HEK293T (cell line): ENCODE measurements at places on chromosomes 13 and 19.
A peak's percentile ranks its signal among the peaks of the same experiment; 100 is the strongest.

DNA sequence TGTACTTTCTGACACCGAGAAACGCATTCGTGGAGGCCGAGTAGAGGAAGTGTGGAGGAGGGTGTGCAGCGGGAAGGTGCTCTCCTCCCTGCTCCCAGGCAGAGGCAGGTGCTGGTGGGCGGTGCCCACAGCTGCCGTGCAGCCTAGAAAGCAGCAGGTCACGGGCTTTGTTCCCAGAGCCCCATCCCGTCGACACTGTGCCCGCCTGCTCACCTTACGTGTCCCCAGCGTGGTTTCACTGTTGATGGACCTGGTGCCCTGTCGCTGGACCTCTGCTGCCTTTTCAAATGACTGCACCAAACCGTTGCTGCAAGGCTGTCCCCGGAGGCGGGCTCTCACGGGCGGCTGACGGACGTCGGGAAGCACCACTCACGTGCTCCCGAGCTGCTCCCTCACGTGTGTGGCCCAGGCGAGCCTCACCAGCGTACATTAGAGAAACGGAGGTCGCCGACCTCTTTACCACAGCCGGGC, 20.8 kb downstream of the PLEKHJ1 start:
- DNase-seq: no peak

- no peak for DNase-seq
Measured at GRCh38 chr13:100503622-100504021, 85.0 kb downstream of the GGACT start.

DNA sequence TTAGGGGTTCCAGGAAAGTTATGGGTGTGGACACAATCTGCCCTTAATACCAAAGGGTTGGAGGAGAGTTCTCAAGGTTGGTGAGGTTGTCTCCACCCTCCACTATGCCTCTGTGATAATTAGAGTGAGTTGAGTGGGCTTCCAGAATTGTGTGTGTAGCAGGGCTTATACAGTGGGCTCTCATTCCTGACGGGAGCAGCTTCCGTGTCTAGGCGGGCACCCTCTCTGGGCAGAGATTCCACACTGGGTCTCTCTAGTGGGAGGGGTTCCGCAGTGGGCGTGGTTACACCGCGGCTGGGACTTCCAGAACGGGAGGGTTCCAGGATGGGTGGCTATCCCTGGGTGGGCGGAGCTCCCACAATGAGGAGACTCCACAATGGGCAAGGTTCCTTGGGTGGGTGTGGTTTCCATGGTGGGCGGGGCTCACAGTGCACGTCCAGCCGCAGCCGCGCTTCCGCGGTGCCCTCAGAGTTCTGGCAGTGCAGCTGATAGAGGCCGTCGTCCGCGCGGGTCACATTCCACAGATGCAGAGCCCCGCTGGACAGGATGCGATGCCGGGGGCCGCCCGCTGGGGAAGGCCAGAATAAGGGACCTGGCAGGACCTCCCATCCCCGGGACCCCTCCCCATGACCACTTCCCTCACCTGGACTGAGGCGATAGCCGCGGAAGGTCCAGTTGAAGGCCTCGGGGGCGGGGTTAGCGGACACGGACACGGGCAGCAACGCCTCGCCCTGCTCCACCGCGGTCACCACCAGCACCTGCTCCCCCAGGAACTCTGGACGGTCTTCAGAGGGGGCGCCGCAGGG, 8.4 kb downstream of the NPHS1 start:
- DNase-seq: peak; percentile 62

- no peak for DNase-seq
Measured at GRCh38 chr13:43205416-43205815, 182.0 kb downstream of the DNAJC15 start.

GRCh38 chr19:35534803-35535480, 1.7 kb downstream of the GAPDHS start:
- DNase-seq: no peak

DNA sequence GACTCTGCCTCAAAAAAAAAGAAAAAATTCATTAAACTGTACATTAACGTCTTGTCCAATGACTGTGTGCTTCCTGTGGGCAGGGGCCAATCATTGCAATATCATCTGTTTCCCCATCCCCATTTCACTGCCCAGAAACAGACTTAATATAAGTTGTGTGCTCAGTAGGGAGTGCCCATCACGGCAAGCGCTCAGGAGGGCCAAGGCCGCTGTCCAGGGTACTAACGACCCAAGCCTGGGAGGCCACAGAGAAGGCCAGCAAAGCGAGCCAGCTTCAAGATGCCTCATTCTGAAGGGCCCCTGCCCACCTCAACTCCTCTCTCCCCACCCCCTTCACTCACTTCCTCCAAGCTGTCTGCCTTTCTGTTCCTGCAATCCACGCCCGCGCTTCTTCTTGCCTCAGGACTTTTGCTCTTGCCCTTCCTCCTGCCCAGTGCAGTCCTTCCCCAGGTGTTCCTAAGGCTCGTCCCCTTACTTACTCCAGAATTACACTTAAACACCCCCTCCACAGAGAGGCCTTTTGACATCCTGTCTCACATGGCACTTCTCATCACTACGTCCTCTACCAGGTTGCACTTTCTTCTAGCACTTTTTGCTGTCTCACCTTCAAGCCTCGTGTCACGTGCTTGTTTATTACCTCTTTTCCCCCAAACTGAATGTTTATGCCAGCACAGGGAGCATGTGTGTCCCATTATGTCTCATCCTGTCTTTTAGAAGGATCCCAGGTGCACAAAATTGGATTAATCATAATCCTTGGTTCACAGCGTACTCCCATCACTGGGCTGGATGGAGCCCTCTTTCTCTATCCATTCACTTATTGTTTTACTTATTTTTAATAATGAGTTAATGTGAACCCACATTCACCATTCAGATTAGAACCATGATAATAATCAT, 11.3 kb upstream of the POU2F2 start:
- peak; percentile 41 for DNase-seq

DNA sequence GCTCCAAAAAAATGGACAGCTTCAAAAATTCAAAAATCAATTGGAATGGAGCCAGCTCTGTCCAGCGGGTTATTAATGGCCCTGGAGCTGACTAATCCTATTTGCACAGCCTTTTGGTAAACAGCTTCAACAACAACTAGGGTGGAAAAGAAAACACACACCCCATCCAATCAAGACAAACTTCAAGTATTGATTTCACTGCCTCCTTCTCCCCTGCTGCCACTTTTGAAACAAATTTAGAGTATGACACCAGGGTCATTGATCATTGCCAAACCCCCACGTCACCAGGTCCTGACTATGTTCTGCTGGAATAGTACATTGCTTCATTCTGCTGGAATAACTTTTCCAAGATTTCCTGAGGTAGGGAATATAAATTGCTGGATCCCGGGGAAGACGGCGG, 56.8 kb upstream of the GTF3A start:
- DNase-seq: no peak

DNA sequence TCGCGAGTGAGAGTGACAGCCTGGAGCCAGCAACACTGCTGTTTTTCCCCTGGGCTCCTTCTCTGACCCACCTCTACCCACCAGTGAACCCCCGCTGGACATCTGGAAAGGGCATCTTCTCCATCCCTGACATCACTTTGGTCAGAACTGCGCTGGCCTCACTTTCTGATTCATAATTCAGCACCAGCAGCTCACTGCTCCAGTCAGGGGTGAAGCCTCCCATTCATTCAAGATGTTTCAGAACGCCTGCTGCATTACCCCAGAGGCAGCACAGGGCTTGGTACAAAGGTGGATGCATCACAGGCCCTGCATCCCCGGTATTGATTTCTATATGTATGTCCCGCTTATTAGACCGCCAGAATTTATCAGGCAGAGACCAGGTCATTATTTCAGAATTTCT, 182.8 kb upstream of the TSHZ3 start:
- DNase-seq: no peak

DNA sequence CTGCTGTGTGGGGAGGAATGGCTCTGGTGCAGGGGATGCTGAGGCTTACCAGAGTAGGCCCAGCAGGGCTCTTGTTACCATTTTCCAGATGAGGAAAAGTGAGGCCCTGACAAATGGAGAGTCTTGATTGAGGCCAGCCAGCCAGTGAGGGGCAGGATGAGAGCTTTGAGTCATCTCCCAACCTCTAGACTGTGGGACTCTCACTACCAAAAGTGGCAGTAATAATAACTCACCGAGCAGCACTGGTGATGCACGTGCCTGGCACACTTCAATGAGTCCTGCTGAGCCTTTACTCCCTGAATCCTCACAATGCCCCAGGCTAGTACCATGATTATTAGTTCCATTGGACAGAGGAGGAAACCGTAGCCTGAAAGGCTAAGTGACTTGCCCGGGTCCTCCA, 7.8 kb downstream of the CIC start:
- DNase-seq: no peak

GRCh38 chr13:20891768-20892167, 10.8 kb downstream of the XPO4 start:
- no peak for DNase-seq

DNA sequence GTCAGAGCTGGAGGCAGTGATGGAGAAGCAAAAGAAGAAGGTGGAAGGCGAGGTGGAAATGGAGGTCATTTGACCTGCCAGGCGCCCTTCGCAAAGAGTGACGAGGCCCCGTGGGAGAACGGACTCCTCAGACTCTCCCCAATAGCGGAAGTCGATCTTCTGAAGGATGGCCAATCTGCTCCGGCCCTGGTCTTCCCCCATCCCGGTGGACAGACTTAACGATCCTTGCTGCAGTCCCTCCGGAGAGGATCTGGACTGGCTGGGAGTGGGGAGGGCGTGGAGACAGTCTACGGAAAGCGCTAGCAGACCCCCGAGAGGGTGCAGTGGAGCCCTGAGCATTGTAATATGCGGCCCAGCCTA, 11.9 kb downstream of the EPS8L1 start:
- no peak for DNase-seq

DNA sequence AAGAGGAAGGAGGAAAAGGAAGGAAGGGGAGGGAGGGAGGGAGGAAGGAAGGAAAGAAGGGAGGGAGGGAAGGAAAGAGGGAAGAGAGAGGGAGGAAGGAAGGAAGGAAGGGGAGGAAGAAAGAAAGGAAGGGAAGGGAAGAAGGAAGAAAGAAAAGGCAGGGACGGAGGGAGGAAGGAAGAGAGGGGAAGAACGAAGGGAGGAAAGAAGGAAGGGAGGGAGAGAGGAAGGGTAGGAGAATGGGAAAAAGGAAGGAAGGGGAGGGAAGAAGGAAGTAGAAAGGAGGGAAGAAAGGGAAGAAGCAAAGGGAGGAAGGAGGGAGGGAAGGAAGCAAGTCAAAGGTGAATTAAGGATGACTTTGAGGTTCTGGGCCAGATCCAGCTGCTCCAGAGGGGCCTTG, 3.0 kb downstream of the ACSBG2 start:
- no peak for DNase-seq

- no peak for DNase-seq
Measured at GRCh38 chr19:23460656-23461055, 65.4 kb upstream of the ZNF91 start.

DNA sequence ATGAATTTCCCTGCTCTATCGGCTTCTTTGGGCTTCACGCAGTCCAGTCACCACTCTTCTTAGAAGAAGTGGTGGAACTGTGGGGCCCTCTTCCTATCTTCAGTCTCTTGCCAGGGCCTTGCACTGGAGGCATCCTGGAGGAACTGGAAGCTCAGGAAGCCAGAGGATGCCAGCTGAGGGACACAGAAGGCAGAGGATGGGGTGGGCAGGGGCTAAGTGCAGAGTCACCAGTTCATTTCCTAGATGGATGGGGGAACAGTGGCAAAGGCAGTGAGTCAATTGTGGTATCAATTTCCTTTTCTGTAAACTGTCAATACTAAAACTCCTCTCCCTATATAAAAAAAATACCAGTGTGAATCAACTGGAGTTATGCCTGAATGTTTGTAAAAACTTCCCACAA, 419.7 kb downstream of the KLF12 start:
- DNase-seq: no peak

GRCh38 chr19:31821346-31821745, 472.1 kb upstream of the TSHZ3 start:
- DNase-seq: no peak

- DNase-seq: no peak
Measured at GRCh38 chr19:4906963-4907362, 2.3 kb upstream of the UHRF1 start.

DNA sequence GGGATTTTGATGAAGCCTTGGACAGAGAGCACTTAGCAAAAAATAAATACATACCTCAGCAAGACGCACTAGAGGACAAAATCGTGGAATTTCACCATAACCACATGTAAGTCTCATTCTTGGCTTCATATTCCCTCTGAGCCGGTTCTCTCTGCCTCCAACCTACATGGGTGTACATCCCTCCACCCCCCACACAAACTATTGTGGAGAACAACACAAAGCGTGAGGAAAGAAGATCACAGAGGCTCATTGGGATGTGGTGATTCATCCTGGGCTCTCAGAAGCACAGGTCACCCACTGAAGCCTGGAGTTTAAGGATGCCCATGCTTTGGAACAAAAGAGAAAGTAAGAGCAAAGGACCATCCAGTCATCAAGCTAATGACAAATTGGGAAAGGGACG, 192.2 kb downstream of the STK24 start:
- DNase-seq: no peak

GRCh38 chr19:48353677-48354076, 10.1 kb downstream of the TMEM143 start:
- no peak for DNase-seq

DNA sequence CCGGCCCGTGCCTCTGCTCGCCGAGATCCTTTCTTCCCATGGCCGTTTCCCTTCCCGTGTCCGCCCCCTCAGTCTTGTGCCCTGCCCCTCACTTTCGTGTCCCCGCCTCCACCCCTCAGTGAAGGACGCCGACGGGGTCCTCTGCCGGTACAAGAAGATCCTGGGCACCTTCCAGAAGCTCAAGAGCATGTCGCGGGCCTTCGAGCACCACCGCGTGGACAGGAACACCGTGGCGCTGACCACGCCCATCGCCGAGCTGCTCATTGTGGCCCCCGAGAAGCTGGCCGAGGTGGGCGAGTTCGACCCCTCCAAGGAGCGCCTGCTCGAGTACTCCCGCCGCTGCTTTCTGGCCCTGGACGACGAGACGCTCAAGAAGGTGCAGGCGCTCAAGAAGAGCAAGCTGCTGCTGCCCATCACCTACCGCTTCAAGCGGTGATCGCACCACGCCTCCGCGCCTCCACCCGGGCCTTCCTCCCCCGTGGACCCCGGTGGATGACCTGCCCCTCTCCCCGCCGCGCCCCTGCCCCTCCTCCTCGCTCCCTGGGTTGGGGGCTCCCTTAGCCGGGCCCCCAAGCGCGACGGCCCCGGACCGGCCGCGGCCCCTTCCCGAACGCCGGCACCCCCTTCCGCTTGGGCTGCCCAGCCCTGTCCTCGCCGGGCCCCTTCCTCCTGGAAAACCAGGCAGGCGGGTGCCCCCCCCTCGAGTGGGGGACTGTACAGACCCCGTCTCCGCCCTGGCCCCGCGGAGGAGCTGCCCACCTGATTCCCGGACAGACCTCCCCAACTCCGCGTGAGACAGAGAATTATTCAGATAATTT, 2.3 kb upstream of the U2AF2 start:
- no peak for DNase-seq

DNA sequence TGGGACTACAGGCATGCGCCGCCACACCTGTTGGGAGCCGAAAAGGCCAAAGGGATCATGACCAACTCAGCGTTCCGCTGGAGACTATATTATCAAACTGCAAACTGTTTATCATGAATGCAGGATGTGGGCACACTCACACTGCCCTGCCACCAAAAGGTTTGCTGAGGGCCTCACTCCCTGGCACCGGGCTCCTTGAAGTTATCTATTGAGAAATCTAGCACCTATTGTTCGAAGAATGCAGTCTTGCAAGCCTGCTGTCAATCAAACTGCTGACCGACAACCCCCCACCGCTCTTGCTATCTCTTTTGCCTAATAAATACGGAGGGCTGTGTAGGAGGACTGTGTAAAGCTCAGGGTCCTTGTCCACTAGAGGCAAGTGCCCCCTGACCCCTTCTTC, 5.2 kb upstream of the ZNF836 start:
- no peak for DNase-seq

GRCh38 chr13:50384724-50385123, 369.5 kb downstream of the KCNRG start:
- no peak for DNase-seq

GRCh38 chr19:3096902-3097326, 2.8 kb downstream of the GNA11 start:
- no peak for DNase-seq
